ENCODE measurements at places on chromosomes 2 and 18.

DNA sequence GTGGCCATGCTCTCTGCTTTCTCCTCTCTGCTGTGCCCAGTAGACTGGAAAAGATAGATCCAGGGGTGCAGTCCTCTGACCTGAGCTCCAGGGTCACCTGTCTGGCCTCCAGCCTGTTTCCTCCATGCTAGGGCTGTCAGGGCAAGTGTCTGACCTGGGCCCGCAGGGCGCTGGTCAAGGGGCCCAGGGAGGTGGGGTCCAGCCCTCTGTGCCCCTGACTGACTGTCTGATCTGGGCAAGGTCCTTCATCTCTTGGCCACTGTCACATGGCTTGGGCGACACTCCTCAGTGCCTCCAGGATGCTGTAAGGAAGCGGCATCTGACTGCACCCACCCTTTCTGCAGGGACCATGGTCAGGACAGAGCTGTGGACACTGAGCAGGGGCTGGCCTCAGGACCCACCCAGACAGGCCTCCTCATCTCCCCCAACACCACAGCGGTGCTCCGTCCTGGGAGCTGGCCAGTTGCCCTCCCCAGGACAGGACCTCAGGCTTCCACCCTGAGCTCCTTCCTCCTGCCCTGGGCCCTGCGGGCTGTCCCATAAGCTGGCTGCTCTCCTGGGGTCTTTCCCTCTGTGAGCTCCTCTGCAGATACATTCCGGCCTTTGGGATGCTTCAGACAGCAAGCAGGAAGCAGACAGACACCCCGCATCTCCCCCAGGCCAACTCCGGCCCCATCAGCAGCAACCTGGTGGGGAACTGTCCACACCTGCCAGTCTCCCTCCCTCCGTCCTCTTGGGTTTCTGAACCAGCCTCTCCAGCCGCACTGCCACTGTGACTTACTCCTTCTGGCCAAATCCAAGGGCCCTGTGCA is 21.2 kb upstream of the ALPI start:
- DNase-seq, result no peak

- no peak for DNase-seq
Measured at GRCh38 chr2:238873381-238873801, 25.5 kb downstream of the TWIST2 start.

DNA sequence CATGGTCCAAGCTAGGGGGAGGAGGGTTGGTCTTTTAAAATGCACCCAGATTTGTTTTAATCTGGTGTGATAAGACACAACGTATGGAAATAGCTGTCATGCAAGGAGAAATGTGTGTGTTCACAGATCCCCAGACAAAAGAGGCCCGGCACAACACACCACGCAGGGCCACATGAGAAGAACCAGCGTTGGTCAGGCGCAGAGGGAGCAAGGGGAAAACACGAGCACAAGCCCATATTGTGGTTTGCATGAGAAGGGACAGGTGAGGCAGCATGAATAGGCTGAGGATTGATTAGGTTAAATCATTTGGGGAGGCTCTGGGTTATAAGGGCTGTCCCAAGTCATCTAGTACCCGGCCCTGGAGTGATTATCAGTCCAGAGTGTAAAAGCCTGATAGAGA is 272.5 kb upstream of the NCKAP5 start:
- no peak for DNase-seq

DNA sequence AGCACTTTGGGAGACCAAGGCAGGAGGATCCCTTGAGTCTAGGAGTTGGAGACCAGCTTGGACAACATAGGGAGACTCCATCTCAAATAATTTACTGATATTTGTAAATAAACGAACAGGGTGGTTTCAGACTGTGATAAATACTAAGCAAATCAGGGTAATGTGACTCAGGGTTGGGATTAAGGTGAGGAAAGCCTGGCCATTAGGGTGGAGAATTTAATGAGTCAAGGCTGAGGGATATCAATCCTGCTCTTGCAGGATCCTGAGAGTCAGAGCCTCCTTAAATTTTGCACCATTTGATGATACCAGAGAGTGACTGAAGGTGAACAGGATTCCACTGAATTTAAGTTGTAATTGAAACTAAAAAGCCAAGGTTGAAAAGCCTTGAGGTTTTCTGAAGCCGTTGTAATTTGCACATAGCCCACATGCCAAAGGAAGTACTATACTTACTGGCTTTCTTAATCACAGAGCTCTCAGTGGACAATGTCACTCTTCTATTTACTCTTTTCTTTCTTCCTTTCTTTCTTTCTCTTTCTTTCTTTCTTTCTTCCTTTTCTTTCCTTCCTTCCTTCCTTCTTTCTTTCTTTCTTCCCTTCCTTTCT is 28.6 kb upstream of the AP1S3 start:
- DNase-seq, result no peak

DNA sequence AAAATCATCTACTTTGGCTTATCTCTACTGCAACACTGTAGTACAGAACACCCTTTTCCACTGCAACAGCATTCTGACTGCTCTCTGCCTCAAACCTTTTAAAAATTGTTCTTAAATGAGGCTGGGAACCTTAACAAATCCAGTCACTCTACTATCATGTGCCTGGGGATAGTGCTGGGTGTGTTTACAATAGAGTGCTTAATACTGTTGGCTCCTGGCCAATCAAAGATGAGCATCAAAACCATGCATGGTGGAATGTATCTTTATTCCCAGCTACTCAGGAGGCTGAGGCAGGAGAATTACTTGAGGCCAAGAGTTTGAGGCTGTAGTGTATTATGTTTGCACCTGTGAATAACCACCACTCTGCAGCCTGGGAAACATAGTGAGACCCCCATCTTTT is 7.4 kb downstream of the ANKAR start:
- DNase-seq, result peak; percentile 65

Data from foreskin melanocyte (primary cell).